ENCODE measurements at places on chromosomes 1 and 21. TPM values are rescaled to one million over a fixed set of nuclear protein-coding genes. Genes with fewer than 3 reads are reported as not detected.

C8A gene
- not detected for polyA plus RNA-seq

TSPEAR gene
- 0.04 TPM for polyA plus RNA-seq

ANGPTL7 gene
- polyA plus RNA-seq = 0.28 TPM

TSACC gene
- 0.40 TPM for polyA plus RNA-seq

TMCC2 gene
- 0.58 TPM for polyA plus RNA-seq

KRTAP19-3 gene
- not detected for polyA plus RNA-seq

KRTAP10-7 gene
- not detected for polyA plus RNA-seq

FCAMR gene
- polyA plus RNA-seq = 0.06 TPM

RGS18 gene
- 0.29 TPM for polyA plus RNA-seq

GGPS1 gene
- polyA plus RNA-seq = 14.8 TPM

CAMK1G gene
- polyA plus RNA-seq = not detected

OR10J1 gene
- not detected for polyA plus RNA-seq

DNM3 gene
- 0.76 TPM for polyA plus RNA-seq

LCE3E gene
- polyA plus RNA-seq = 110 TPM

GMEB1 gene
- polyA plus RNA-seq = 3.2 TPM

CNIH4 gene
- polyA plus RNA-seq = 57.0 TPM

INSRR gene
- 0.01 TPM for polyA plus RNA-seq

DIRAS3 gene
- 2.7 TPM for polyA plus RNA-seq

ARTN gene
- polyA plus RNA-seq = 2.6 TPM

ARF1 gene
- polyA plus RNA-seq = 180 TPM

B3GALT6 gene
- polyA plus RNA-seq = 6.7 TPM

GPA33 gene
- 0.08 TPM for polyA plus RNA-seq

FAM151A gene
- 0.26 TPM for polyA plus RNA-seq

PRAMEF27 gene
- polyA plus RNA-seq = not detected

RSPO1 gene
- polyA plus RNA-seq = 0.87 TPM

HES2 gene
- 34.2 TPM for polyA plus RNA-seq

HLX gene
- 1.4 TPM for polyA plus RNA-seq

UROD gene
- 58.3 TPM for polyA plus RNA-seq

PRAMEF26 gene
- not detected for polyA plus RNA-seq

NCDN gene
- polyA plus RNA-seq = 8.3 TPM

GJA8 gene
- polyA plus RNA-seq = not detected

LGR6 gene
- polyA plus RNA-seq = 4.2 TPM

HOOK1 gene
- 14.1 TPM for polyA plus RNA-seq

ITLN2 gene
- polyA plus RNA-seq = 0.20 TPM

THAP3 gene
- polyA plus RNA-seq = 18.1 TPM

KCNJ15 gene
- polyA plus RNA-seq = 4.2 TPM

PLEKHN1 gene
- 35.6 TPM for polyA plus RNA-seq

HMCN1 gene
- polyA plus RNA-seq = 1.9 TPM

IFI44 gene
- 20.0 TPM for polyA plus RNA-seq

MEAF6 gene
- polyA plus RNA-seq = 33.9 TPM

OR2G6 gene
- not detected for polyA plus RNA-seq

PTPN14 gene
- 2.4 TPM for polyA plus RNA-seq

SUMO3 gene
- 13.4 TPM for polyA plus RNA-seq

PRELP gene
- polyA plus RNA-seq = 6.5 TPM

NHLH2 gene
- 1.8 TPM for polyA plus RNA-seq

GFI1 gene
- 0.40 TPM for polyA plus RNA-seq

PRKAA2 gene
- polyA plus RNA-seq = 0.98 TPM

NFASC gene
- polyA plus RNA-seq = 10.6 TPM

ARHGEF16 gene
- 20.6 TPM for polyA plus RNA-seq
